Fibroblast of skin of right quadriceps (primary cell): ENCODE measurements at places on chromosomes 11 and 22.
A peak's percentile ranks its signal among the peaks of the same experiment; 100 is the strongest.

DNA sequence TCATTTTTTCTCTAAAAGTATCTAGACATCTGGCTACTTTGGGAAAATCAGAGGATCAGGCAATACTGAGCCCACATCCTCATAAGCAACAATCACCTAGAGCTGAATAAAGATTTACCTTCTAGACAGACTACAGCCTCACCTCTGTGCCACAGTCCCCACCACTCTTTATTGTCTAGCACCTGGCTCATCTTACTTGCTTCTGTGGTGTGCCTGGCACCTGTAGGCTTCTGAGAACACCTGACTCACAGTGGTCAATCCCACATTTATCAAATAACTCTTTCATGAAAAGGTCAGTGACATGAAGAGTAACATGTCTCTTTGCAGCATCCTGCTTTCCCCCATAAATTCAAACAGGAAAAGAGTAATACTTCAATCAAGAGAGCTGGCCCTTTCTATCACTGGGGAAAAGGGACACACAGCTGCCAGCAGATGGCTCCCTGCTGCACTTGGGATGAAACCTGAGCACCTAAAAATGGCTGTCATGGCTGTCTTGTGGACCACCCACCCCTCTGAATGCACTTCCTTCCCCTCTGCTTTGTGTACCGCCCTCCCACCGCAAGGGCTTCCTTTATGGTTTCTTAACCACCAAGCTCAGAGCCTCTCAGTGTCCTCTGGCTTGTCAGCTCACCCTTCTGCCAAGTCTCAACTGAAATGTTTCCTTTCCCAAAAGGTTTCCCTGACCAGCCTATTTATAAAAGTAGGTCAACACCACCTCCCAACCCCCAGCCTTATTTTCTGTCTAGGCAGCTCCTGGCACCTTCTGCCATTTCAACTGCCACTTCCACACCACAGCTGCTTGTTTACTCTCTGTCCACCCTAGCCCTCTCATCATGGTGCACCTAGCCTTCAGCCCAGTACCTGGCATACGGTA, 9.3 kb downstream of the TFIP11 start:
- peak; percentile 56 for DNase-seq

DNA sequence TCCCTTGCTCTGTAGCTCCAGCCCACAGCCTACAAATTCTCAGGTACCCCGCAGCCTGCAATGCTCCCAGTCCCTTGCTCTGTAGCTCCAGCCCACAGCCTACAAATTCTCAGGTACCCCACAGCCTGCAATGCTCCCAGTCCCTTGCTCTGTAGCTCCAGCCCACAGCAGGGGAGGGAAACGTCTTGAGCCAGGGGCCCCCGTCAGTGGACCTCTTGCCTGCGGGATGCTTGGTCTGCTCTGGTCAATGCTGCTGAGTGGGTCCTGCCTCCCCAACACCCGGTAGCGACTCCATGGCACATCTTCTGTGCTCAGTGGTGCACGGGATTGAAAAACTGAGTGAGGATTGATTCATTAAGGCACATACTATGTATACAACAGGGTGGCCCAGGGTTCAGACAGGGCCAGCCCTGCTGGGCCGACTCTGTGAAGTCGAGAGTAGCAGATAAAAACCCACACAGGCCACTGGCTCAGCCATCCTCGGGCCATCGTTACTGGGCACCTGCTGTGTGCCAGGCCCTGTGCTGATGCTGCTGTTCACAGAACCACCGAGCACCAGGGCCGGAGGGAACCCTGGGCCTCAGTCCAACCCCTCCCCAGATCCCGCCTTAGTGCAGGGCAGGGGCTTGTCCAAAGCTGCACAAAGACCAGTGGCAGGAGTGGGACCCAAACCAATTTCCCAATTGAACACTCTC, 69.7 kb downstream of the MYO7A start:
- DNase-seq: no peak

- DNase-seq: peak; percentile 76
Measured at GRCh38 chr11:123246749-123247495, 51.9 kb upstream of the CLMP start.

- no peak for DNase-seq
Measured at GRCh38 chr11:56842814-56843794, 94.6 kb upstream of the OR9G4 start.

DNA sequence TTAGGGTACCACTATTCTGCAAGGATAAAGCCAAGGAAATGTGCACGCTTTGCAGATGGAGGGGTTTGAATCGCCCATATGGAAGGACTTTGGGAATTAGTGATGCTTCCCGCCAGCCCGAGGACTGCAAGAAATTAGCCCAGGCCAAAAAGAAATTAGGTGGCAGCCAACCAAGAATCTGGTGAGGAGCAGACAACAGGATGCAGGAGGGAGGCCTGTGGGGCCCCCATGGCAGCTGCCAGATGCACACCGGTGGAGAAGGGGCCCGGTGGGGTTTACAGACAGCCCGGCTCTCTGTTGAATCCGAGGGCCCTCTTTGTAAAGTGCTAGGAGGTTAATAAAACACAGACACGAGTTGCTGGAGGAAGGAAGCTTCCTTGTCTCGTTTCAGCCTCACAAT, 73.5 kb downstream of the TIMP3 start:
- DNase-seq: no peak

DNA sequence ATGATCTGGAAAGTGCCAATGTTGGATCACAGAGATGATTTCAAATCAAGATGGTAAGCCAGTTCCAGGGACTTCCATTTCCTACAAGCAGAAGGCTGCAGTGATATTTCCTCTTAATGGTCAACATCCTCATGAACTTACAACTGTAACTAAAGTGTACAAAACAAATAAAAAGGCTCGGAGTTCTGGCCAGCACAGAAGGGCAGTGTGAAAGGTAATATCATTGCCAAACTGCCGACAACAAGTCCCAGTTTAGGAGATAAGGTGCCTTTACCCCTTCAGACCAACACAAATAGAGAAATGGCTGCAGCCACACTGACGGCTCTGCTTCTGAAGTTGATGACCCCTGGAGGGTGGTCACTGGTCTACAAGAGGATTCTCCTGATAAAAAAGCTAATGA, 91.1 kb downstream of the ETS1 start:
- DNase-seq: no peak

DNA sequence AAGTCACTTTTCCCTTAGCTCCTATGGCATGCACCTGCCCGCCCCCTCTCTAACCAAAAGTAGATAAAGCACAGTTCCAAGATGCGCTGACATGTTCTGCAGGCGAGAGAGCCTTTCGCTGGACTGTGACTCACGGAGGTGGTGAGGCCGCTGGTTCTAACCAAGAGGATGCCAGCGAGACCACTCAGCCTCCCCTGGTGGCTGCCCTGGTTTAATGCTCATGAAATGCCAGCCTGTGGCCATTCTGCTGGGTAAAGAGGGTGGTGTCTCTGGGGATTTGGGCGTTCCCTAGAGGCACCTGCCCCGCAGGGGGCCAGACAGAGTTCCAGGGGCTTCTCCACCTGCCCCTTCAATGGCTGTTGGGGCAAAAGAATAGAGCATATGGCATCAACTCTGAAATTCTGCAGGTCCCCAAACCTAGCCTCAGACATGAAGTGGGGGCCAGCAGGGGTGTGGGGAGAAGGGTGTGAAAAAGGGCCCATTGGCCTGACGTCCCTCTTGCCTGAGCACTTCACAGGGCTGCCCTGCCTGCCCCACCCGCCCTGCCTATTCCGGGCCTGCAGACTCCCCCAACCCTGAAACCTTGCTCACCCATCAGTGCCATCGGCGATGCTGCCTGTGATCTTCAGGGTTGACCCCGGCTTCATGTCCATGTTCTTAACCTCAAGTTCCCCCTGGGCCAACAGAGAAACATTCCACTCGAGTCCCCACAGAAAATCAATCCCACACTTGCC, 8.5 kb downstream of the LGALS2 start:
- DNase-seq: no peak

- no peak for DNase-seq
Measured at GRCh38 chr11:25350899-25351803, 854.3 kb downstream of the LUZP2 start.

- DNase-seq: no peak
Measured at GRCh38 chr22:37313376-37314314, 31.3 kb downstream of the CYTH4 start.

DNA sequence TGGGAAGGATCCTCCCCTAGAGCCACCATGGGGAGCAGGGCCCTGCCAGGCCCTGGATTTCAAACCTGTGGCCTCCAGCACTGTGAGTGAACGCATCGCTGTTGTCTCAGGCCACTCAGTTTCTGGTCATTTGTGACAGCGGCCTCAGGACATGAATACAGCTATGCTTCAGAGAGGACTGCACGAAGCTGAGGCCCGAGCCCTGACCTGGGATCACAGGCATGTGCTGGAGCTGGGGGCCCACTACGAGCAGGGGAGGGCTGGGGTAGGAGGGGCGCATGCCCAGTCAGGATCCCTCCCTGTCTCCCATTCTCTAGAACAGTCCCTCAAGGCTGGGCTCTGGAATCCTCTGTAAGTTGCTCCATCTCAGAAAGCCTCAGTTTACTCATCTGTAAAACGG, 242.1 kb downstream of the CTTN start:
- DNase-seq: no peak

DNA sequence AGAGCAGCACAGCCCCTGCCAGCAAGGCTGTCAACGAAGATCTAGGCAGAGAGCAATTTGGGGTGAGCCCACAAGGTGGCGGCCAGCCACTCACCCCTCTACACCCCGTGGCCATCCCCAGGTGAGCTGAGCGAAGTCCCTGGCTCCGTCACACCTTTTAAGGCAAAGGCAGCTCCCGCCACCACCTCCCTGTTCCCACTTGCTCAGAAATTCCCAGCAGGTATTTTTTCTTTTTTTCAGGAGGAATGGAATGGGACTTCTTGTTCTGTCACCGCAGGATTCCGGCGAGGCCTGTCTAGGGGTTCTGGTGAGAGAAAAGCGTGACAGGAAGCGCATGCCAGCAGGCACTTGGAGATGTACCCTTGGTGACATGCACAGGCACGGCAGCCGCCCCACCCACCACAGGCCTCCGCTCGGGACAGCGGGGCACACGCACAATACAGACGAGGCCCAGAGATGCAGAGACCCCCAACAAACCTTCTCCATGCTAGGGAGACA, 10.0 kb downstream of the RPL3 start:
- DNase-seq: peak; percentile 62

DNA sequence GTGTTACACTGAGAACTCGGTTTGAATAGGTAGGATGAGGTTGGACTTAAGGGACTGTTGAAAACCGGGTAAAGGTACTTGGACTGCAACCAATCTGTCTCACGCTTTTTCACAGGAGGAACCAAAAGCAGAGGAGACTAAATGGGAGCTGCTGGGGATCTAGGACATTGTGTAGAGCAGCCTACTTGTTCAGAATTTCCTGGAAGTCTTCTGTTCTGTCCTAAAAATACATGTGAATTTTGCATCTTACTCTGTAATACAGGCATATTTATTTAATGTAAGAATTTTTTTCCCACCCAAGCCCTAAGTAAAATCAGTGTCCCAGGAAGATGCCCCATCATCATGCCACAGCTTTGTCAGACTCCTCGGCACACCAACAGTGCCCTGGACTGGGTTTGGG, 52.1 kb upstream of the TBCEL start:
- no peak for DNase-seq

- no peak for DNase-seq
Measured at GRCh38 chr11:61611309-61611708, 30.4 kb upstream of the SYT7 start.

DNA sequence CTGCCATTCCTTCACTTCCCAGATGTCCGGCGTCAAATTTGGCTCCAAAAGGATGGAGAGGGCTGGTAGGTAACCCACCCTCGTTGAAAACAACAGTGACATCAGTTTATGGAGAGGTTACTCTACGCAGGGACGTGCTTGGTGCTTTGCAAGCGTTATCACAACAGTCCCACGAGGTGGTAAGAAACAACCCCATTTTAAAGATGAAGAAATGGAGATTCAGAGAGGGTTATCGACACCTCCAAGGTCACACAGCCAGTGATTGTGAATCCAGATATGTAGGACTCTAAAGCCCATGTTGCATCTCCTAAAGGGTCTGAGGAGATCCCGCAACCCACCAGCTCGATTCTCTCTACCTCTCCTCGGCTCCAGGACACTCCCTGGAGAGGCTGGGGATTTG, 773 bp downstream of the MIAT start:
- no peak for DNase-seq

GRCh38 chr11:66347425-66348276, at the start of gene B4GAT1:
Gene B4GAT1 (minus strand): TSS chr11:66347629. CDS start chr11:66347545, 84 bp downstream.
- peak; percentile 93 for DNase-seq

GRCh38 chr22:44260216-44261035, 52.3 kb downstream of the SHISAL1 start:
- DNase-seq: no peak

- DNase-seq: peak; percentile 12
Measured at GRCh38 chr11:87092159-87092558, 54.4 kb downstream of the TMEM135 start.

DNA sequence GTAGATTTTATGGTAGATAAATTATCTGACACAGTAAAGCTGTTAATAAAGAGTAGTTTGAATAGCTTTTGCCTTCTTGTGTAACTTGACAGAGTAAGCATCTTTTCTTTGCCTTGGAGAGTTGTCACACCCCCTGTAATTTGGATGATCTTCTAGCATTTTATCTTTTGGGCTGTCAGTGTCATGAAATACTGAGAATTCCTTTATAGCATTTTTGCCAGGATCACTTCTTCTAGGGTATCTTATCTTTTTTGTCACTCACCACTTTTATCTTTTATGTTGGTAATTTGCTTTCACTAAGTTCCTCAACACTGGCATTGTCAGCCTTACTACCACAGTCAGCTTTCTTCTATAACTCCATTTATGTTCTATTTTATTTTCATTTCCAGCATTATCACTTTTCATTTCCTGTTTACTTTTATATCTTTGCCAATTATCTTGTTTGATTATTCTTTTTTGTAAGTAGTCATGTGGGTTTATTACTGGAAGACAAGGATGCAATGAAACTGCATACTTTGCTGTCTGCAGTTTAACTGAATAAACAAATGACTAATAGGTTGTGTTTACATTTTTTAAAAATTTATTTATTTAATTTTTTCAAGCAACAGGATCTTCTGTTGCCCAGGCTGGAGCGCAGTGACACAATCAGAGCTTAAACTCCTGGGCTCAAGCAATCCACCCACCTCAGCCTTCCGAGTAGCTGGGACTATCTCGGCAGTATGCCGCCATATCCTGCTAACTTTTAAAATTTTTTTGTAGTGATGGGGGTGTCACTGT, 28.1 kb upstream of the ACAT1 start:
- no peak for DNase-seq

- peak; percentile 45 for DNase-seq
Measured at GRCh38 chr11:123122341-123122740, 60.4 kb upstream of the HSPA8 start.

DNA sequence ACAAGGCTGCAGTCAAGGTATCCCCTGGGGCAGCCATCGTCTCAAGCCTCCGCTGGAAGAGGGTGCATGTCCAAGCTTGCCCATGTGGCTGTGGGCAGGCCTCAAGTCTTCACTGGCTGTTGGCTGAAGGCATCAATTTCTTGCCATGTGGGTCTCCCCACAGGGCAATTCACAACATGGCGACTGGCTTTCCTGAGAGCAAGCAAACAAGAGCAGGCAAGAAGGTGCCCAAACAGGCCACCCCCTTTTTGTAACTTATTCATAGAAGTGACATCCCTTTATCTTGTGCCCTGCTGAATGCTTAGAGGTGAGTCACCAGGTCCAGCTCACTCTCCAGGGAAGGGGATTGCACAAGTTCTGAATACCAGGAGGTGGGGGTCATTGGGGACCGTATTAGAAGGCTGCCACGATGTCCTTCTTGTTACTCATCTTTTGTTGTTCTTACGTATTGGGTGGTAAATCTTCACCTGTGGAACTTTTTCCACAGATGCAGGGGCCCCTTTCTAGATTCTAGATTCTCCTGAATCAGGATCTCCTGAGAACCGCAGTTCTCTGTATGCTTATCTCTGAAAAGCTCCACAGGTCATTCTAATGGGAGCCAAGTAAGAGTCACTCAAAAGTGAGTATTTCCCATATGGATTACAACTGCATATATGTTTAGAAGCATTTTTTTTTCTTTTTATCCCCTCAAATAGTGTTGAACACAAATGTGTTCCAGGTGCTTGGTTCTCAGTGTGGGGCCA, 44.2 kb upstream of the MICAL2 start:
- DNase-seq: peak; percentile 93
